Fibroblast of pulmonary artery (primary cell): ENCODE measurements at places on chromosomes 2 and 18.

GRCh38 chr2:234821946-234822475 lies 129.8 kb upstream of the SH3BP4 start:
- no peak for DNase-seq

DNA sequence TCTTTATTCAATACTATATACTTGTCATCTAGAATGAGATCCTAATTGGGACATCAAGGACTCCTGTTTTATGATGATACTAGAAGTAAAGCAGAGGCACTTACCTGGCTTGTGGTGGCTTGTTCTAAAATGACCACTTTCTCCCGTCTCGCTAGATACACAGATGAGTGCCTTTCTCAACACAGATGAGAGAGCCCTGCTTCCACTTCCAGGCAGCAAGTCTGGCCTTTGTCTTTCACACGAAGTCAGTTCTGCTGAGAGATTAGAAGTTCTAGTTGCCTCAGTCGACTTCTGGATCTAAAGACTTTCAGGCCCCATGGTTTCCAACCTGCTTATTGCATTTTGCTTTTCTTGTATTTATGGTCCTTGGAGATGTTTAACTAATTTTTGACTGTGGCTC lies 70.3 kb downstream of the PPP1R1C start:
- no peak for DNase-seq

GRCh38 chr2:25159949-25160348 lies 8.4 kb downstream of the POMC start:
- DNase-seq: peak; percentile 5

DNA sequence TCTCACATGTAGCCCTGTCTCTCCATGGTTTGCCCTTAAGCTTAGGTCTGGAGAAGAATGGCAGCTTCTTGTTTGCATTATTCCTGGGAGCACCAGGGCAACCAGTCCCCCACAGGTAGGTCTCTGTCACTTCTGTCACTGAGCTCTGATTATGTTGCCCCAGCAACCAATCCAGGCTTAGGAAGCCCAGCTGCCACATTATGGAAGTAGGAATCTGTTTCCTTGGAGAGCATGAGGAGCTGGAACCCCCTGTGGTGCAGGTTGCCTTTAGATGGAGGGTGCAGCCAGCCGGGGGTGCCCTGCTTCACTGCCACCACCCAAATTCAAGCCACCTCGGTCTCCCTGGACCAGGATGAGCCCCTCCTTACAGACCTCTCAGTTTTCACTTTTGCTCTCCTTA lies 4.8 kb downstream of the RESP18 start:
- no peak for DNase-seq
